Neuronal stem cell (in vitro differentiated cells): ENCODE measurements at places on chromosomes 12 and 14.

DNA sequence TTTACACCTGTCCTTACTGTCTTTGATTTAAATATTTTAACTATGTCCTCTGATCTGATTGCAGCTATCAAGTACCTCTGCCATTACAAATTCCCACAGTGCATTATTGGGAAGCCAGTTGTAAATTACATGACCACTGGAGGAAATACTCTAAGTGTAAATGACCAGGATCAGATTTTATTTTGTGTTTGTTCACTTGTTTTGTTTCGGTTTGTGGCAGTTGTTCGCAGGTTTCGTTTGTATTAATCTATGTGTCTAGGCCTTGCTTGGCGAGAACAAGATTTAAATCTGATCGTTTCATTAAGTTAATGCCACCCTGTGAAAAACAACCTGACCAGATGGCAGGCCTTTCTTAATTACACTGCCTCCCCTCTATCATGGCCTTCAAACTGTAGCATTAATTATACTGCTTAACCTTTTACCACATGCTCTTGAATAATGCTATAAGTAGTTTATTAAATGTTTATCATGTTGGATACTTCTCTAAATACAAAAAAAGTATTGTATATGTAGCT, 990.1 kb downstream of the TMTC2 start:
- no peak for DNase-seq

DNA sequence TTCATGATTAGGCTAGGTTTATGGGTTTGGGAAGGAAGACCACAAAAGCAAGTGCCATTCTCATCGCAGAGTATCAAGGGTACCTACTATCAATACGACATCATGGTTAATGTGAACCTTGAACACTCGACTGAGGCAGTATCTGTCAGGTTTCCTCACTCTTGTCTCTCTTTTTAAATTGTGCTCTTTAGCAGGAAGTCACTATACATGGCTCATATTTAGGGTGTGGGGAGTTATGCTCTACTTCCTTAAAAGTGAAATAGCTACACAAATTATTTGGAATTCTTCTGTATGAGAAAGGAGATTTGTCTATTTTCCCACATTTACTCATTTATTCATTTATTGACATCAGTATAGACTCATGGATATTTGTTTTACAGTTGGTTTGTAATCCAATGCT, 5.9 kb upstream of the CLEC4E start:
- no peak for DNase-seq

DNA sequence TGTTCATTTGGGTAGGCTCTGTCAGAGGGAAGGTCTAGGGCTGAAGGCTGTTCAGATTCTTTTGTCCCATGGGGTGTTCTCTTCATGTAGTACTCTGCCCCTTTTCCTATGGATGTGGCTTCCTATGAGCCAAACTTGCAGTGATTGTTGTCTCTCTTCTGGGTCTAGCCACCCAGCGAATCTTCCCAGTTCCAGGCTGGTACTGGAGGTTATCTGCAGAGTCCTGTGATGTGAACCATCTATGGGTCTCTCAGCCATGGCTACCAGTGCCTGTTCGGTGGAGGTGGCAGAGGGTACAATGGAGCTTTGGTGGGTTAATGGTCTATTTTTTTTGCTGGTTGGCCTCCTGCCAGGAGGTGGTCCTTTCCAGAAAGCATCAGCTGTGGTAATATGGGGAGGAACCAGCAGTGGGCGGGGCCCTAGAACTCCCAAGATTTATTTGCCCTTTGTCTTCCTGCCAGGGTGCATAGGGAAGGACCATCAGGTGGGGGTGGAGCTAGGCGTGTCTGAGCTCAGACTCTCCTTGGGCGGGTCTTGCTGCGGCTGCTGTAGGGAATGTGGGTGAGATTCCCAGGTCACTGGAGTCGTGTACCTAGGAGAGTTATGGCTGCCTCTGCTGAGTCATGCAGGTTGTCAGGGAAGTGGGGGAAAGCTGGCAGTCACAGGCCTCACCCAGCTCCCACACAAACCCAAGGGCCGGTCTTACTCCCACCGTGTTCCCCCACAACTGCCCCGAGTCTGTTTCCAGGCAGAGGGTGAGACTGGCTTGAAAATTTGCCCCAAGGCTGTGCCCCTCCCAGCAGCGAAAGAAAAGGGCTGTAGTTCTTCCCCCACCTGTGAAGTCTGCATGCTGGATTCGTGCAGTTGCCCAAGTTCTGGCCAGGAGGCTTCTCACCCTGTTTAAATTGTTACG, 17.5 kb downstream of the MTRFR start:
- DNase-seq, result no peak

GRCh38 chr14:96143906-96144305, 60.7 kb upstream of the BDKRB2 start:
- no peak for DNase-seq

DNA sequence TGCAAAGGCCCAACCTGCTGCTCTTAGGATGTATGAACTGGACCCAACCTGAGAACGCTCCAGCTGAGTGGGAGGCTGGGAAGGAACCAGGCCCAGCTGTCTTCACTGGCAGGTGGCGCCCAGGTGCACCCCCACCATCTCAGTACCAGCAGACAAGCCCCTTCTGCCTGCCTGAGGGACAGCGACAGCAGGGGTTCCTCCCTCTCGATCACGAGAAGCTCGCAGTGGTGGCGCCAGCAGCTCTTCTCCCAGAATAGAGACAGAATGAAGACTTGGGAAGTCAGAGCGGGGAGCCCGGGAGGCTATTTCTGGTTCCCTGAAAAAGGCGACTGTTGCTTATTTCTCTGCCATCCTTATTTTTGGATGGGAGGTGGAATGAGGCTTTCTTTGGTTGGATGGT, 46.5 kb downstream of the CHGA start:
- DNase-seq, result no peak
